ENCODE measurements at places on chromosomes 3 and 15.
A peak's percentile ranks its signal among the peaks of the same experiment; 100 is the strongest.

- no peak for DNase-seq
Observed at GRCh38 chr3:70306736-70307135, 5.7 kb downstream of the MDFIC2 start.

GRCh38 chr3:88621586-88621985 is 471.8 kb downstream of the C3orf38 start:
- no peak for DNase-seq

DNA sequence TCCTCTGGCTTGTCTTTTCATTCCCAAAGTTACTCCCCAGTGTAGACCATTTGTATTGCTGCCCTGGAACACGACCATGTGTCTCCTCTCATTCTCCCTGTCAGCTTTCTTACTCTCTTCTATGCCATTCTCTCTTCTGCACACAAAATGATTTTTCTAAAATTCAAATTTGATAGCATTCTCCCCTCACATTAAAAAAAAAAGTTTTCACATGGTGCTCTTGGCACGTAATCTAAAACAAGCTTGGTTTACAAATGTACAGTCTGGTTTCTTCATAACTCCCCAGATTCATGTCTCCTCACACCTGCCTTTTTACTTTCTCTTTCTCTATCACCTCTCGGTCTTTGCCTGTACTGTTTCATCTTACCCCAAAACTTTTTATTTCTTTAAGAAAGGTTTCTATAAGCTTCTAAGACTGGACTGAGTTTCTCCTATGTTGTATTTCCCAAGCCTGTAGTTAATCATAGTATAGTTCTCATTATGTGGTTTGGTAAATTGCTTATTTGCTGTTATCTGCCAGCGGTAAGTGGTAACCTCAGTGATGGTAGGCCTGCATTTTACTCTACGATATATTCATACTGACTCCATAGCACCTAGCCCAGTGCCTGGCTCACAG is 31.2 kb downstream of the BCHE start:
- peak; percentile 8 for DNase-seq

GRCh38 chr3:38345879-38346586 is 552 bp upstream of the XYLB start:
- no peak for DNase-seq

DNA sequence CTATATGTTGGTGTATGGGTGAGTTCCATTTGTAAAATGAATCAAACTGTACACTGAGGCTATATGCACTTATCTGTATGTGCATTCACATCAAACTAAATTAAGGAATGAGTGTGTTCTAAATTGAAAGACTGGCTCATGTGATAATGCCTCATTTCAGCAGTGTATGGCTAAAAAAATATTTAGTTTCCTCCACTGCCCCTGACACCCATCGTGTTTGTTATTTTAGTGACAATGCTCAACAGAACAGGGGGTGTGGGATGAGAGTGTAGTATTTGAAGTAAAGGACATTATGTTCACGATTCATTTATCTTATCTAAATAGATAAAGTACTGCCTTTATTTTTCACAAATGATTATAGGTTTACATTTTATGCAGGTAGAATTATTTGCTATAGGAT is 301.1 kb upstream of the ARPP21 start:
- no peak for DNase-seq

- no peak for DNase-seq
Observed at GRCh38 chr3:39587113-39587512, 119.6 kb downstream of the MOBP start.

GRCh38 chr15:41782371-41783282 is 8.3 kb downstream of the MAPKBP1 start:
- DNase-seq = no peak

GRCh38 chr3:46386205-46386604 is 15.5 kb downstream of the CCR5 start:
- DNase-seq = no peak

DNA sequence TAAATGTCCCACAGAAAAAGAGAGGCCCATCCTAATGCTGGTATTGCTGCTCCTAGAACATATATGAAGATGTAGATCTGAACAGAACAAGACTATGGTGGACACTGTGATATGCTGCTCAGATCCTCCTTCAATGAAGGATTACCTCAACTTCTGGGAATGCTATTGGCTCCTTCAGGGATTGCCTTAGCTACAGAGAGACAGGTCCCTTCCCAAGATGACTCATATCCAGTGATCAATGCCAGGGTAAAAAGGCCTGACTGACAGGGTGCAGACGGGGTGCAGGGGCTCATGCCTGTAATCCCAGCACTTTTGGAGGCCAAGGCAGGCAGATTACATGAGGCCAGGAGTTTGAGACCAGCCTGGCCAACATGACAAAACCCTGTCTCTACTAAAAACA is 20.5 kb upstream of the STAG1 start:
- no peak for DNase-seq

- DNase-seq = no peak
Observed at GRCh38 chr3:61967019-61967418, 405.6 kb downstream of the PTPRG start.

DNA sequence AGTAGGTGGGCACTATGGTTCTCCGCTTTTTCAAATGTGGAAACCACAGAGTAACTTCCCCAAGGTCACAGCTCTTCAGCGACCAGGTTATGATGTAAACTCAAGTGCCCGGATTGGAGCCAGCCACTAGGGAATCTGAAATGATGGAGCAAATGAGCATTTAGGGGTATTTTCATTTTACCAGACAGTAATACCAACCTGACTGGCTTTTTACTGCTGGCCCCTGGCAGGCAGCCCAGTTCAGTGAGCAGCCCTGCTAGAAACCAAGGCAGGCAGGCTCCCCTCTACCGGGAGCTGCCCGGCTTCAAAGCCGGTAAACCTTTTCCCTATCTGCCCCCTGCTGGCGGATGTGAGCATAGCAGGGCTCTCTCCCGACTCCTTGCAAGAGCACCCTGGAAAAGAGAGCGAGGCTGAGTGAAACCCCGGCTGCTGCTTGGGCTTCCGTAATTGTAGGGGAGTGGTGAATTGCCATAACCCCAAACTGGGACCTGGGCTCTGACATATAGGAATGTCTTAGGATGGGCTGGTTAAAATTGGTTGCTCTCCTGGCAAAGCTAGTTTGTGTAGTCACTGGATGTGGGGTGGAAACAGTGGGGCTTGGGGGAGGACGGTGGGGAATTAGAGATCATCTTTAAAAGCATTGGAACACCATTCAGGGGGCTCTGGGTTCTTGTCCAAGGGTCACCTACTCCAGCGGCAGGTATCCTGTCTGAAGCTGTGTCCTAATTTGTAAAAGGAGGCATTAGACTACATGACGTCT is 98.0 kb upstream of the TNFAIP8L3 start:
- peak; percentile 39 for DNase-seq
